NCI-H1092 (cell line): ENCODE measurements at places on chromosomes 2 and 18.

- DNase-seq = no peak
Observed at GRCh38 chr2:19425419-19425818, 67.0 kb upstream of the OSR1 start.

GRCh38 chr18:53756610-53756972, 467.9 kb downstream of the MBD2 start:
- DNase-seq = no peak

- no peak for DNase-seq
Observed at GRCh38 chr2:11631462-11631861, 38.5 kb downstream of the NTSR2 start.

- DNase-seq = no peak
Observed at GRCh38 chr2:102057502-102058292, 65.9 kb downstream of the IL1R2 start.

DNA sequence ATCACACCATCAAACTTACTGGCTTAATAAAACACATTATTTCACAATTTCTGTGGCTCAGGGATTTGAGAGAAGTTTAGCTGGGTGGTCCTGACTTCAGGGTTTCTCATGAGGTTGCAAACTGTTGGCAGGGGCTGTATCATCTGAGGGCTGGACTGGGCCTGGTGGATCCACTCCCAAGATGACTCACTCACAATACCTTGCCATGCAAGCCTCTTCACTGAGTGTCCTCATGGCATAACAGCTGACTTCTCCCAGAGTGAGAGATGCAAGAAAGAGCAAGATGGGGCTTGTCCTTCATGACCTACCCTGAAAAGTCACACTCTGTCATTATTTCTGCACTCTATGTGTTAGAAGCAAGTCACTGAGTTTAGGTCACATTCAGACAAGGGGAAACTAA, 73.8 kb downstream of the AQP4 start:
- DNase-seq = no peak

- no peak for DNase-seq
Observed at GRCh38 chr2:147161746-147162145, 683.1 kb upstream of the ACVR2A start.

- no peak for DNase-seq
Observed at GRCh38 chr2:216492597-216493333, 5.9 kb upstream of the RPL37A start.

GRCh38 chr2:216002693-216003092, 10.7 kb downstream of the MREG start:
- no peak for DNase-seq

DNA sequence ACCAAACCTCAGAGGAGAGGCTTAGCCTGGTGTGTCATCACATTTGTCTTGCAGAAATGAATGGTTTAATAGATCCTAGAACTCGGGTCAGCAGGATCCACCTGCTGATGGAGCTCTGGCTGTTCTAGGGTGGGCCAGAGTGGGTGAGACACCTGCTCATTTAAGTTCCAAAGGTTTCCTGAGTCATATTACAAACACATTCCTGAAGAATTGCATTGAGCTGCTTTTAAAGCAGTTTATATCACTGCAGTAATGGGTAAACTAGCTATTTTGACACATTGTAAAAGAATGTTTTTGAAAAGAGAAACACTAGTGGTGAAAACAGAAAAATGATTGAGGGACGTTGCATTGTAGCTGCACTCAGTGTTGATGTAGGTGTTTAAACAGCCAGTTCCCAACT, 175.3 kb upstream of the TCF4 start:
- DNase-seq = no peak

DNA sequence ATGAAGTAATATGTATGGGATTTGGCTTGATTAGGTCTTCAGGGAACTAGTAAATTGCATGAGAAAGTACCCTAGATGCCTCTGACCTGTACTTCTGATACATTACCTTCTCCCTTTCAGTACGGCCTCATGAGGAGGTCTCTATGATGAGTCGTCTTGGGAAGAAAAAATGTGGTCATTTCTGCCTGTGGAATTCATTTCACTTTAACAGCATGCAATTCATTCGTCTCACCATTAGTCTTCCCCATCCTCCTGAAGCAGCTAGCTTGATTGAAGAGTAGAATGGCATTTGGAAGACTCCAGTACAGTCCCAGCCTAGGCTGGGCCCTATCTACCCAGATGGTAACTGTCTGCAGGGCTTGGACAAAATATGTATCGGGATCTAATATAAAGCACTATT, 52.2 kb downstream of the TMX3 start:
- no peak for DNase-seq

DNA sequence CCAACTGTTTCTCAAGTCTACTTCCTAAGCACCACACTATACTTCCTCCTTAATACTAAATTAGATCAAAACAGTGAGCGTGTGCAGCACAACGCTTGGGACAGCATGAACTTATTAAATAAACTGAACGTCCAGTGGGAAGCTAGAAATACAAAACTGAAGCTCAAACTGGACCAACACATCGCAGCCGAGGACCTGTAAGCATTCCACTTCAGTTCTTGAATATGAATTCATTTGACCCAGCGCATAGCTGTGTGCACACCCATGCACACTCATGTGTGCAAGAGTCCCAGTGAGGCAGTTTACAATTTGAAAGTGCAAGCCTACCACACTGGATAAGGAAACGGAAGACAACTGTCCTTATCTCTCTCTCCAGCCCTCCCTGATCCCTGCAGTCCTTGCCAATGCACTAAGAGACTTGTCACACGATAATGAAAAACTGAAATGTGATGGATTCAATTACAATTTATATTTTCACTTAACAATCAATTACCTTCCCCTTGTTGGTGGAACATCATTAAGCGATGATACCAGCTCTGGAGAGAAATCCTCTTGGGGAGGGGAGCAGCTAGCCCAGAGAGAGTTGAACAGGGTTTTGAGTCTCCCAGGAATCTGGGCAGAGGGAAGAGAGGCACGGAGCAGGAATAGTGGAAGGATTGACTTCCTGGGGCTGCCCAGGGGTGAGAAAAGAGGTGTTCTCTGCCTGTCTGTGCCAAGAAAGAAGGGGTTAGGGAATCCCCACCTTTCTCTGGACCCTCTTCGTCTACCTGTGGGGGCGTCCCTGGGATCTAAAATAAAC, 186.5 kb upstream of the KLHL29 start:
- DNase-seq = no peak

DNA sequence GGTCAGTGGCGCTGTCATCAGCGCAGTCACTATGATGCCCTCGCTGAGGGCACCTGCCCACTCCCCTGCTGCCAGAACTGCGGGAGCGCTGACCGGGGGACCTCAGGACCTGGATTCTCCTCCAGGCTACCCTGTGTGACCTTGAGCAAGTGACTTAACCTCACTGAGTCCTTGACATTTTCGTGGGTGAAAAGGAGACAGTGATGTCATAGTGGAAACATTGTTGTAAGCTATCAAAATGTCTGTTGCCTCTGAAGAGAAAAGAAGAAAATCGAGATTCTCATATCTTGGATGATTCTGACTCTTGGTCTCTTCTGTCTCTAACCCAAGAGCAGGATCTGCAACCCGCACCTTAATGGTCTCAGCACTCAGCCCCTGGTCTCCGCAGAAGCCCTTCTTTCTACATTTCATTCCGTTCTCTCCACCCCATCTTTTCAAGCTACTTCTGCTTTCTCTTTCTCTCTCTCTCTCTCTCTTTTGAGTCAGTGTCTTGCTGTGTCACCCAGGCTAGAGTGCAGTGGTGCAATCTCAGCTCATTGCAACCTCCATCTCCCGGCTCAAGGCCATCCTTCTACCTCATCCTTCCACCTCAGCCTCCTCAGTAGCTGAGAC, 978 bp upstream of the TUBA4A start:
- no peak for DNase-seq

DNA sequence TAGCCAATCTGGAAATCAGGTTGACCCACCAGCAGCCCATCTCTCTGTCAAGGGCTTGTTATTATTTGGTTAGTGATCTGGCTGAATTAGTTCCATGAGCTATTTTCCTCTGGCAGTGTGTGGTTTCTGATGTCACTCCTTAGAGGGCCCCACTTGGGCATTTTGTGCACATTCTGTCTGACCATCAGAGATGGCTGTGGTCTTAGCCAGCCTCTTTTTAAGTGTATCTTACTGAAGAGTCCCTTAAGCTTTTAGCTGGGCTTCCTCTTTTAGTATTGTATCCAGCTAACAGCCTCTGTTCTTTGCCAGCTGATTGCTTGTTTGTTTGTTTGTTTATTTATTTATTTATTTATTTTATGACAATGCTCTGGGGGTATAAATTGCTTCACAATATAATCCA, 951.1 kb upstream of the CNTNAP5 start:
- no peak for DNase-seq
